Right lung (tissue), 10 donors: ENCODE measurements at places on chromosomes 11 and 22.

DNA sequence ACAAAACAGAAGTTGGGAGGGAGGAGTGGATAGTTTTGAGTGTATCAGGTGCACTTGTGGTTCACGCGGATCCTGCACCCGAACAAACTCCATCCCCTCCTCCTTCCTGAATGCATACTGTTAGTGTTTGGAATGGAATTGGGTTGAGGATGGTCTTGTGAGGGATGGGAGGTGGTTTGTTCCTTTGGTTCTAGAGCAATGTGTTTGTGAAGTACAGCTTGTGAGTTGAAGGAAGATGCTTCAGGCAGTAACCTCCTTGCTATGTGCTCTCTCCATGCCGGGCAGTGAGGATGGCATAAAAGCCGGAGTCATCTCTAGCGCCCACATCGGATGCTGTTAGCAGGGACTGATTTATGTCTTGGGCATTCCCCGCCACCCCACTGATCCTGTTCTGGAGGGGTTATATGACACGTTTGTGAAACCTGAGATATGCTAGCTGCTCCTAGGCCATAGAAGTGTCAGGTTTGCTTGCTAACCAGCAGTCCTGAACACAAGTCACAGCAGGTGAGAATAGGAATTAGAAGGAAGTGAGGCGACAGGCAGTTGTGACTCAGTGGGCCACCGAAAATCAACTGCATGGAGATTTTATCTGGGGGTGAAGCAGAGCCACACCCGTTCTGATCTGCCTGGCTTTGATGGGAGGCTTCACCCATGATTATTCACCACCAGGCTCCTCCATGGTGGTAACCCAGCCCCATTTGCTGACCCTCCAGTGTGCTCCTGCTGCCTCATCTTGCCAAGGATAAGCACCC lies 2.2 kb downstream of the BCR start:
- no peak for DNase-seq

GRCh38 chr11:126281245-126281644 lies 1.6 kb upstream of the TIRAP start:
- no peak for DNase-seq

DNA sequence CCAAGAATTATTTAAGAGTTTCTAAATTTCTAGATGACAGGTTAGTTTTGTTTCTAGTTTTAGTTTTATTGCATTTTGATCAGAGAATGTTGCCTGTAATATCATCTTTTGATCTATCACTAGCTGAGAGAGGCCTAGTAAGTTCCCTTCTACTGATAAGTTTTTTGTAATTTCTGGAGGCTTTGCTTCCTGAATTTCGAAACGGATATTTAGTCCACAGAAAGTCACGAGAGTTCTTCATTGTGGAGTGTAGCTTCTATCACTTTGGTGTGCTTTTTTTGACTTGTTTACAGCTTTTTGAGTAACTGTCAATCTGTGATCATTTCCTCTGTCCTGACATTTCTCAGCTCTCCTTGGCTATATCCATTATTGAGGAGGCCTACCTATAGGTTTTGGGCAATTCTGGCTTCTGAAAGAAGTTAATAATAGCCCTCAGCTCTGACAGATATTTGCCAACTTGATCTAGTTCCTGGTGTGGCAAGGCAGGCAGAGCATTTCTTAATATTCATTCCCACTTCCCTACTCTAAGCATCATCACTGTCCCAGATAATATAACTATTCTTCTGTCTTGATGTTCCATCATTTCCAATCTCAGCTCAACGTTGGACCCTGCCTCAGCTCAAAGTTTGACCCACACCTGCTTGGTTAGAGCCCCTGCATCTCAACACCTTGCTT lies 171.3 kb downstream of the BLID start:
- DNase-seq: no peak

DNA sequence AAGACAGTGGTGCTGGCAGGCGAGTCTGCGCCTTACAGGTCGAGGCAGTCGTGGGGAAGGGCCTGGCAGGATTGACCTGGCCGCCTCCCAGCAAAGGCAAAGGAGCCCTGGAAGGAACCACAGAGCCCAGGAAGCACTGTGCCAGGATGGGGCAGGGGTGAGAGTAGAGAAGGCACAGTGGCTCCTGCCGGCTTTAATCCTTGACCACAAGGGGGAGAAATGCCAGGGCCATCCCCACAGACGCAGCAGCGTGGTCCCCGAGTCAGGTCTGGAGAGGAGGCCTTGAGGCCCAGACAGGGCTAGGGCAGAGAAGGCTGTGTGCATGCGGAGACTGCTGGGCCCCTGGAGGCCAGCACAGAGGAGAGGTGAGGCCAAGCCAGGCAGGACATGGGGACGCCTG lies 9.9 kb upstream of the NDUFS8 start:
- DNase-seq: no peak

DNA sequence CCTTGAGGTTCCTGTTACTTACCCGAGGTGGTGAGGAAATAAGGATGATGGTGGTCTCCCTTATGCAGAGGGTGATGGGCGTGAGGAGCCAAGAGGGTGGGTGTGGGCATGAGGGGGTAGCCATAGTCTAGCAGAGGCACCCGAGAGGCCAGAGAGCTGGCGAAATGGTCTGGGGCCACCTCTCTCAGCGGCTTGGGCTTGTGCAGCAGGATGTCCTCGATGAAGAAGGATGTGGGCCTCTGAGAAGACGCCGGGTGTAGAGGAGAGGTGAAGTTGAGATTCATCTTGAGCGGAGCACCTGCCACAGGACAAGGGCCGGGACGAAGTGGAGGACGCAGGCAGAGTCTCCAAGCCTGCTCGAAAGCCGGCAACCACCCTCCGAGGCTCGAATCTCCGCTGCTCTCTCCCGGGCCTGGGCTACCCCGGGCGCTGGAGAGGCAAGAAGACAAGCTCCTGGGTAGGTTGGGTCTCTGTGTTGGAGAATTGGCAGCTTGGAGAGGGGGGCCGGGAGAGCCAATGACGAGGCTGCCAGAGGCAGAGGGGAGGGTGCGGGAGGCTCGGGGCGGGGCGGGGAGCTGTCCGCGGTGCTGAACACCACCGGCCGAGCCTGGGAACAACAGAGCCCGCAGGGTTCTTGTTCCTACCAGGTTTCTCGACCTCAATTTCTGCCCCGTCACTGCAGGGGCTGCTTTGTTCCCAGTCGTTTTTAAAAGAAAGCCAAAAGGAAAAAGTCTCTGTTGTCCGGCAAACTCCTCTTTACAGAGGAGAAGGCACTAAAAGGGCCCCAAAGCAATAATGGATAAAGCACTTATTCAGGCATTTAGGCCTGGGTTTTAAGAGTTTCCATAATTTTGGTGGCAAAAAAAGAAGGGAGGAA lies at the start of gene BSX:
TSS of gene BSX (minus strand) at position 447 of the 877 bp plus-strand sequence. CDS start at position 284, 163 bp downstream.
- DNase-seq: peak; percentile 60

GRCh38 chr22:48942698-48943566 lies 884.7 kb downstream of the BRD1 start:
- DNase-seq: no peak

DNA sequence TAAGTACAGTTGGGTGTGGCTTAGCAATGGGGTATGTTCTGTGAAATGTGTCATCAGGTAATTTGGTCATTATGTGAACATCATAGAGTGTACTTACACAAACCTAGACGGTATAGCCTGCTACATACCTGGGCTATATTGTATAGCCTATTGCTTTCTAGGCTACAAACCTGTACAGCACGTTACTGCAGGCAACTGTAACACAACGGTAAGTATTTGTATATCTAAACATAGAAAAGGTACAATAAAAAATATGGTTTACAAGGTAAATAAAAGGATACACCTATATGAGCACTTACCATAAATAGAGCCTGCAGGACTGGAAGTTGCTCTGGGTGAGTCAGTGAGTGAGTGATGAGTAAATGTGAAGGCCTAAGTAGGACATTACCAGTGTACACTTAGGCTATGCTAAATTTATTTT lies 73.1 kb upstream of the GDPD4 start:
- no peak for DNase-seq

- DNase-seq: no peak
Observed at GRCh38 chr11:10923882-10924281, 66.0 kb upstream of the ZBED5 start.

DNA sequence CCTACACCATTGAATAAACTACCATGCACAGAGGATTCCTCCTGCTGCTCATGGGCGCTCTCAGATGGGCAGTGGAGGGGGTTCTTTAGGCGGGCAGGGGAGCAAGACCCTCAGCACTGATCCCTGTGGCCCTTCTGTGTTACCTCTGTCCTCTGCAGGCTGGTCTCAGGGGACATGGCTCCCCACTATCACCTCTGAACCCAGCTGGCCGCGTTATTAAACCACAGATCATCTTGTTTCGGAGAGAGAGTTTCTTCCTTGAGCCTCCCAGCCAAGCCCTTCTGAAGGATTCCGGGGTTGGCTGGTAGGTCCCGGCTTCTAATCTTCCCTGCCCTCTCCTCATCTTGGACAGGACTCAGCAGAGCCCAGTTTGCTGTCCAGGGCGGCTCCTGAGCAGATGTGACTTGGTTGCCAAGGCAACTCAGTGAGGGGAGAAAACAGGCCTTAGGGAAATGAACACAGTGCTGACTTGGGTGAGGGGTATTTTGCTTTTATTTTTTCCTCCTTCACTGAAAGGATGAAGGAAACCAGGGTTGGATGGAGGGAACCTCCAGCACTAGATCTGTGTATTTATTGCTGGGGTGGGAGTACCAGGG lies 13.3 kb downstream of the APOL3 start:
- DNase-seq: no peak
